ENCODE measurements at places on chromosomes 7 and 10.

GRCh38 chr7:27248427-27248806 lies 5.8 kb downstream of the EVX1 start:
- no peak for DNase-seq

GRCh38 chr10:126126866-126127265 lies 230.5 kb downstream of the FANK1 start:
- DNase-seq: no peak

GRCh38 chr7:85806321-85806720 lies 619.5 kb upstream of the SEMA3D start:
- no peak for DNase-seq

DNA sequence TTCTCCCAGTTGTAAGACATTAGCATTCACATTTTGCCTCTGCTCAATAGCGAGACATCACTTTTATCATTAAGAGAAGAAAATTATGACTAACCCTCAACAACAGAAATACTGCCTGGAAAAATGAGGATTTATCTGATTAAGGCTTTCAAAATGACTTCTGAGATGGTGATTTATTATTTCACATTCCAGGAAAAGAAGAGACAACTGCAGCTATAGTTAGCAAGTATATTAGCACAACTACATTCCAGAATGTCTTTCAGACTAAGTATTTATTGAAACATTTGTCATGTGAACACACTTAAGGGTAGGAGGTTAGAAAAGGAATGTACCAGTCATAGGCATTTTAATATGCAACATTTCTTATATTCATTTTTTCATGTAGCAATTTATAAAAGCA lies 162.0 kb downstream of the IQUB start:
- DNase-seq: no peak

GRCh38 chr10:78319371-78319770 lies 285.7 kb downstream of the RPS24 start:
- no peak for DNase-seq

DNA sequence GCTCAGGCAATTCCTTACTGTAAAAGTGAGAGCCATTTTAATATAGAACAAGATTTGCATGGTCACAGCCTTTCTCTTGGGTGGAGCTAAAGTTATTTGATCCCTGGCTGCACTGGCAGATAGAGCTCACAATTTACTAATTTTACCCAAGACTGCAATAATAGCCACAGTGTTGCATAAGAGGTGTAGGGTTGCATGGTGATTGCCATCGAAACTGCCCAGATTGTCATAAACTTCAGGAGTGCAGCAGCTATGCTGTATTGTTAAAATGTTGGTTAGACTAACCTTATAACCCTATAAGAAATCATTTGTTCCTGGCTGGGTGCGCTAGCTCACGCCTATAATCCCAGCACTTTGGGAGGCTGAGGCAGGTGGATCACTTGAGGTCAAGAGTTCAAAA lies 50.0 kb downstream of the VCL start:
- DNase-seq: no peak

GRCh38 chr10:9390516-9390915 lies 1336.0 kb downstream of the GATA3 start:
- DNase-seq: no peak

DNA sequence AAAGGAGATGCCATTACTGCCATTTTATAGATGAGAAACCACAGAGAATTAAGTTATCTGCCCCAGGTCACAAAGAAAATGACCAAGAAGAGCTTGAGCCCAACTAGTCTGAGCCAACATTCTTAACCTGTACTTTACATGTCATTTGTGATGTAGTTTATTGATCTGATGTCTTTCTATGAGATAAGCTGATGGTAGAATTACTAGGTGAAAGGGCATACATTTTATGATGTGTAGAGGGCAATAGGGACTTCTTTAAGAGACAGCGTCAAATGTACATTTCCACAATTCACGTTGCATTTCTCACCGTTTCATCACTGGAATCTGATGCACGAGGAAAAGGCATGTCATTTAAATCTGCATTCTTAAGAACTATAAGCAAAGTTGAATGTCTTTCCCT lies 11.3 kb downstream of the ACSL5 start:
- no peak for DNase-seq

GRCh38 chr7:134034652-134035051 lies 92.5 kb upstream of the LRGUK start:
- DNase-seq: no peak

- DNase-seq: no peak
Measured at GRCh38 chr10:72016608-72017300, 52.6 kb downstream of the CHST3 start.

DNA sequence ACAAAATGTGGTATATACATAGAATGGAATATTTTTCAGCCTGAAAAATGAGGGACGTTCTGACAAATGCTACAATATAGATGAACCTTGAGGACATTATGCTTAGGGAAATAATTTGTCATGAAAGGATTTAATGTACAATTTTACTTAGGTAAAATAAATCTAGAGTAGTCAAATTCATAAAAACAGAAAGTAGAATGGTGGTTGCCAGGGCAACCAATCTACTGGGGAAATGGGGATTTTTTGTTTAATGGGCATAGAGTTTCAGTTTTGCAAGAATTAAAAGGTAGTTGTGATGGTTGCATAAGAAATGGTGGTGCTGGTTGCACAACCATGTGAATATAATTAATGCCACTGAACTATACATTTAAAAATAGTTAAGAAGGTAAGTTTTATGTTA lies 296.0 kb upstream of the SP4 start:
- DNase-seq: no peak

- DNase-seq: peak; percentile 2
Measured at GRCh38 chr7:105429746-105430612, 41.3 kb upstream of the SRPK2 start.

DNA sequence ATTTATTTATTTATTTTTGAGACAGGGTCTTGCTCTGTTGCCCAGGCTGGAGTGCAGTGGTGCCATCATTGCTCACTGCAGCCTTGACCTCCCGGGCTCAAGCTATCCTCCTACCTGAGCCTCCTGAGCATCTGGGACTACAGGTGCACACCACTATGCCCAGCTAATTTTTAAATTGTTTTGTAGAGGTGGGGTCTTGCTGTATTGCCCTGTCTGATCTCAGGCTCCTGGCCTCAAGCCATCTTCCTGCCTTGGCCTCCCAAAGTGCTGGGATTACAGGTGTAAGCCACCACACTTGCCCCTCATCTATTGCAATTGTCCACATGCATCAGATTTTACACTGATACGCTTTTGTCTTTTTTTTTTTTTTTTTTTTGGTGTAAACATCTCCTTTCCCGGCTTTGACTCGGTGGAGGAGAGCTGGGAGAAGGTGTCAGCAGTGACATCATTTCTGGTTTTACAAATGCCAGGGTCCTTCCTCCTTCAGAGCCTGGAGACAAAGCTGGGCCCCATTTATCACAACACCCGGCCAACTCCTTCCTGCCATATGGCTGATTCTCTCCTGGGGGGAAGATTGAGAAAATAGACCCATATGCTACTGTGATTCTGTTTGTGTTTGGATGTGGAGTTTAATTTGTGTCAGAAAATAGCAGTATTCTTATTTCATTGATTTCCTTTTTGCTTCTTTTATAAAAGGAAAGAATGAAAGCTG lies 61.3 kb downstream of the GALNT17 start:
- no peak for DNase-seq

GRCh38 chr7:126569402-126569801 lies 683.3 kb downstream of the GRM8 start:
- no peak for DNase-seq

DNA sequence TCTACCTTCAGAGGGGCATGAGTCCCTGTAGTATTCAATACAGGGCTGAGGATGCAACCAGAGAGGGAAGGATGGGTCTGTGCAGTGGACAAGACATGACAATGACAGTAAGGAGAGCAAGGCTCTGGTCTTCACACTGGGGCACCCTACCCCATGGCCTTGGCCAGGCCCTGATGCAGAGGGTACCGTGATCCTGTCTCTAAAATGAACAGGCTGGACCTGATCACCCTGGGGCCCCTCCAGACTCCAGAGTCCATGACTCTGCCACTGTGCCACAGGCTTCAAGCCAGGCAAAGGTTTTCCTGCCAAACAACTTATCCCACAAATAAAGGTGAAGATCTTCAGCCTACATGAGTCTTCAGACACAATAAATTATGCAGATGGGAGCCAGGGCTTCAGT lies 4.9 kb downstream of the MAT1A start:
- no peak for DNase-seq

GRCh38 chr7:146115548-146115850 lies 1.1 kb upstream of the CNTNAP2 start:
- no peak for DNase-seq

GRCh38 chr10:44978570-44979280 lies at the start of gene DEPP1:
Gene DEPP1 (minus strand): TSS chr10:44978809. CDS start chr10:44978030, 779 bp downstream.
- DNase-seq: no peak

DNA sequence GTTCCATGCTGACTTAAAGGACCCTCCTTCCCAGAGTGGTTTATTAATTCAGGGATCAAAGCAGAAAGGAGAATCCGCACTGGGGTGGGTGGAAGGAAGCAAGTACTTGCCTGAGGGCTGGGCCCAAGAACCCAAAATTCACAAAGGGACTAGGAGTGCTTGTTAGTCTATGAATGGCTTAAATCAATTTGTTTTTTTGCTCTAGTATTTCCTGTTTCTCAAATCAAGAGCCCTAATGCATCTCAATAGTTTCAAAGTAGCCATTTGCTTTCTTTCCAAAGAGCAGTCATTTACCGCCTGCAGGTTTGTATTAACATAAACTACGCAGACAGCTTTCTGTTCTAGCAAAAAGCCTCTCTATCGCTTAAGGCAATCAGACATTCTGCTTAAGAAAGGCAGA lies 44.2 kb upstream of the SLC35G1 start:
- DNase-seq: no peak

- DNase-seq: no peak
Measured at GRCh38 chr10:5882961-5883360, 6.7 kb downstream of the ANKRD16 start.

GRCh38 chr7:57496395-57496794 lies 46.4 kb downstream of the ZNF716 start:
- DNase-seq: no peak

DNA sequence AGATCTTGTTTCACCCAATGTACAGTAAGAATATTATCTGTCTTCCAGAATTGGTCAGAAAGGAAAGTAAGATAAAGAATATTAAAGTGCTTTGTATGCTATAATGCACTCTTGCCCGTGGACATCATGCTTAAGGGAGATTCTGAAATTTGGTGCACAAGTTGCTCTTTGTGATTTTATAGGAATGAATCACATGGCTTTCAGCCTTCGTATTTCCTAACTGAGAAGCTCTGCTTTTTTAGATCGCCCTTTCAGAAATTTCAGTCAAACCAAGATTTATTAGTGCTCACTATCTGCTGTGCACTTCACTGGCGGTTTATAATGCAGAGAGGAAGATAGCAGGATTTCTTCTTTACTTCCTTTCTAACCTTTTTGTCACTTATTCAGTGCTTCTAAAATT lies 1248.5 kb upstream of the LRRN3 start:
- no peak for DNase-seq

DNA sequence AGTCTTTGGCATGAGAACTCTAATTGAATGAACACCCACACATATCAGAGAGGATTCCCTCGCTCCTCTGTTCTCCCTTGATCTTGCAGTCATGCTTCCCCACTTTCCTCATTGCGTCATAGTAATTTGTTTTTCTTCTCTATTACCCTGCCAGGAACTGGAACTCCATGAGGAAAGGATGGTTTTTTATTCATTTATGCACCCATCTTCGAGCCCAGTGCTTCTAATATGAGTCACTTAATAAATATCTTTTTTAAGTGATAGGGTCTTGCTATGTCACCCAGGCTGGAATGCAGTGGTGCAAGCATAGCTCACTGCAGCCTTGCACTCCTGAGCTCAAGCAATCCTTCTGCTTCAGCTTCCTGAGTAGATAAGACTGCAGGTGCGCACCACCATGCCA lies 83.5 kb downstream of the OTUD1 start:
- no peak for DNase-seq

DNA sequence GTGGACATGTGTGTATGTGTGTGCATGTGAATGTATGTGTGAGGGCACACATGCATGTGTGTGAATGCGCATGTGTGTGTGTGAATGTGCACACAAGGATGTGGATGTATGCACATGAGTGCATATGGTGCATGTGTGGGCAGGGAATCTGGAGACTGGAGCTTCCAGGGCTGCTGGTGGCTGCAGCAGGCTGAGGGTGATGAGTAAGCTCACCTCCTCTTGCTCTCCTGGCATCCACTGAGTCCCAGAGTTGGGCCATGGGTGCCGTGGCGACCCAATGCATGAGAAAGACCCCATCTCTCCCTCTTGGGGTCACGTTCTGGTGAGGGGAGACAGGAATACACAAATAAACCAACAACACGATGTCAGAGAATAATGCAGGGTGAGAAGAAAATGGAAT lies 33.3 kb upstream of the COL13A1 start:
- no peak for DNase-seq

DNA sequence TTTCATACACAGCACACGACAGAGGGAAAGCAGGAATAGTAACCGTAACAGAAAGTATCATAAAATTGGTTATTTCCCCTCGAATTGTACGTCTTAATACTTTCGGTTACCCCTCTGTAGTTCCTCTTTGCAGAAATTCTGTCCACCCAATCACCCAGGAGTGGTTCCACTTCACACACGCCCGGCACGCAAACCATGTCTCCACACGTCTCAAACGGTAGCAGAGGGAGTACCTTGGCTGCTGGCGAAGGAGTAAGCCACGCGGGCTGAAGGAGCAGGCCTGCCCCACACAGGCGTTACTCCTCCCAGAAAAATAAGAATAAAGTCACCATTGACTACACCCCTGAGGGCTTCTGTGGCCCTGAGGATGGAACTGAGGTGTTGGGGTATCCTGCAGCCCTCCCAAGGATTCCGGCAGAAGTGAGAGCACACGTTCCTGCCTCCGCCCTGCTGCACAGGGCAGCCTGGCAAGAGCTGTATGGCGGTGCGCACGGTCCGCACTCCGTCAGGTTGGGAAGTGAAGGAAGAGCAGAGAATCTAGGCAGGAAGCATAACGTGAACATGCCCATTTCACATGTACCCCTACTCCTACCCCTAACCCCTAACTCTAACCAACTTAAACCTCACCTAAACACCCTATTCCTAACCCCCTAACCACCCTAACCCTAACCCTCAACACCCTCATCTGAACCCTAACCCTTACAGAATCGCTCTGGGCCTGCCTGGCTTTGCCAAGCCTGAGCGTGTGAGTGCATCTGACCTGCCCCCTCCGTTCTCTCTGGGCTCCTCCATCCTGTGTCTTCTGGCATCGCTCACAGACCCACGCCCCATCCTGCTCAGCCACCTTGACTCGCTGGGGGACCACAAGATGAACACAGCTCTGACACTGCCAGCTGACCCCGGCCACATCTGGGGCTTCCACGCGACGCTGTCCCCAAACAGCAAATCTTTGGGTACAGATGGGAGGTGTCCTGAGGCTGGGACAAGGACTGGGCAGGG lies 18.2 kb downstream of the GPR146 start:
- DNase-seq: no peak

GRCh38 chr10:9274206-9274755 lies 1219.8 kb downstream of the GATA3 start:
- no peak for DNase-seq

- no peak for DNase-seq
Measured at GRCh38 chr10:12938271-12938670, 63.2 kb downstream of the CCDC3 start.

DNA sequence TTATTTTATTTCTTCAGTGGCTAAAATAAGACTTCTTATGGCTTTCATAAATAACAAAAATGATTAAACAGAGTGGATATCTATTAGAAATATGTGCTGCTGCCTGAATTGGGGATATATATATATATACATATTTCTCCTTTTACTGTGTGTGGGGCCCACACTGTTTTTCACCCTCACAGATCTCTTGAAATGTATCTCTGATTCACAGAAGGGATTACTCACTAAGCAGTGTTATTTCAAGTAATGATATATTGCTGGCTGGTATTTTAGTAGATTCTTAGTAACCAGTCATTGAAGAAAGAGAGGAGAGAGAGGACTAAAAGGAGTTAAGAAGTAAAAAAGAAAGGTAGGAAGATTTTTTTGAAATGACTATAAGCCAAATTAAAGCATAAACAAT lies 308.6 kb upstream of the NRP1 start:
- DNase-seq: no peak
